SHP77 (cell line): ENCODE measurements at places on chromosomes 3 and 15.

DNA sequence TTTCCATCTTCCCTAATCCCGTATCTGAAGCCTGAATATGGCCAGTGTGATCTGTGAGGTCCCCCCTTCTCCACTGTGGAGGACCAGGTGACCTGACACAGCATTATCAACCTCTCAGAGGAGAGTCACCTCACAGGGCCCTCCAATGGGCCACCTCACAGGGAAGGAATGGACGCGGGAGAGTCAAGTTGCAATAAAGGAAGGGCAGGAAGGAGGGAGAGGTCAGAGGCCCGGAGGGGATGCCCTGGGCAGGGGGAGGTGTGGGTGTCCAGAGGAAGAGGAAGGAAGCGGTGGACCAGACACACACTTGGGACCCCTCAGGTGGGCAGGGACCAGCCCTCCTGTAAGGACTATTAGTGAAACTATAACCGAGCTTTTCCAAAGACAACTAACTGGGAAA, 14.6 kb upstream of the LRRC15 start:
- no peak for DNase-seq

GRCh38 chr3:192857260-192857661, 60.4 kb downstream of the MB21D2 start:
- no peak for DNase-seq

DNA sequence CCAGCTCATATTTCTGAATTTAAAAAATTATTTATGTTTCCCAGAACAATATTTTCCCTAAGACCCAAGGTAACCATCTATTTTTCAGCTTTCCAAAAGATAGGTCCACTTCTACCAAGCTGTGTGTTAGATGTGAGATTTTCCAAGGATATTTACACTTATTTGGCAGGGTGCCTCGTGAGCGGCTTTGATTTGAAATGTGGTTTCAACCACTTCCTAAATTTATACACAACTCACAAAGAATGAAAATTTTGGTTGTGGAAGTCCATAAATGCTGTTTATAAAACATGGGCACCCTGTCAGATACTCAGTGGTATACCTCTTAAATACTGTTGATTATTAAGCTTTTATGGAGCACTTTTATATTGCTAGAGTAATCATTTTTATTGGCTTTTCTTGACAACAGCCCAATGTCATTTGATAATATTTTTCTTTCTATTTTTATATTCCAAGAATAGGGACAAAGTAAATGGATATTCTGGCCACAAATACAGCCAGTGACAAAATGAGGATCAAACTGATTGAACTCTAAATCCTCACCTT, 57.6 kb downstream of the GAP43 start:
- no peak for DNase-seq

- no peak for DNase-seq
These were observed 69.1 kb downstream of the MB21D2 start for GRCh38 chr3:192848371-192849233.

DNA sequence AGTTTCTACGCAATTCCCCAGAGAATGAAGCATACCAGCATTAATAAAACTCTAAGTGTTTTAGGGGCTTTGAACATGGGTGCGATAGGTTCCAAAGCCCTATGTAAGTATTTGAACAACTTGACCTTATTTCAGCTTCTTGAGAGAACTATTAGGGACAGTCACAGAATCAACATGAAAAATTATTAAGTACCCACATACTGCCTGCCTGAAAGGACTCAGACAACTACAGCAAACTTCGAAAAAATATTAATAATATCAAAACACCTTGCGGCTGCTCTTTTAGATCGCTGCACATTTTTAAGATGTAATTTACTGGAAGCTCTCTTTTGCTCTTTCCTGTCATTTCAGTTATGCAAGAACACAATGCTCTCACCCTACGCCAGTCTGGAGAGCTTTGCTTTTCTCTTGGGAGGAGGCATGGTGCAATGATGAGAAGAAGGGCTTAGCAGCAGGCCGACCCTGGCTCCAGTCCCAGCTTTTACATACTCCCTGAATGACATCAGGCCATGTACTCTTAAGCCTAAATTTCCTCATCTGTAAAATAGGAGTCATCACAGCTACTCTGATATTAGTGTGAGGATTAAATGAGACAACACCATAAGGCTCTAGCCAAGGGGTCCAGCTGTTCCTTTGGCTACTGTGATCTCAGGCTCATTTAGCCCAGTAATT, 640.7 kb downstream of the FHIT start:
- no peak for DNase-seq

DNA sequence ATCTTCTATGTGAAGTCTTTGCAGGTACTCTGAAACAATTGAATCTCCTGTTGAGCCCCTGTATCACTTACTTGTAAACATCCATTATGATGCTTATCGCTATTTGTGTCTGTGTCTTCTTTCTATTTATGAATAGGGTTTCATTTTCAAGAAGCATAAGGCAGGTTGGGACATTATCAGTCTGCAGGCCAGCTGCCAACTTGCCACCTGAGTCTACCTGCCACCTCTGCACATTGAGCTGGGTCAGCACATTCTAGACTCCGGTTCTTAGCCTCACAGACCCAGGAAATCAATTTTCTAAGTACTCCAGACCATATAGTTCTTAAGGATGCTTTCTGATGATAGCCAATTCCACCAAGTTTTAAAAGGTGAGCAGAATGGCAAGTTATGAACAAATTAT, 105.7 kb upstream of the MCTP2 start:
- no peak for DNase-seq

GRCh38 chr3:66812136-66812535, 186.0 kb upstream of the KBTBD8 start:
- DNase-seq = no peak

- no peak for DNase-seq
These were observed 314.7 kb upstream of the ICE2 start for GRCh38 chr15:60793656-60794055.

DNA sequence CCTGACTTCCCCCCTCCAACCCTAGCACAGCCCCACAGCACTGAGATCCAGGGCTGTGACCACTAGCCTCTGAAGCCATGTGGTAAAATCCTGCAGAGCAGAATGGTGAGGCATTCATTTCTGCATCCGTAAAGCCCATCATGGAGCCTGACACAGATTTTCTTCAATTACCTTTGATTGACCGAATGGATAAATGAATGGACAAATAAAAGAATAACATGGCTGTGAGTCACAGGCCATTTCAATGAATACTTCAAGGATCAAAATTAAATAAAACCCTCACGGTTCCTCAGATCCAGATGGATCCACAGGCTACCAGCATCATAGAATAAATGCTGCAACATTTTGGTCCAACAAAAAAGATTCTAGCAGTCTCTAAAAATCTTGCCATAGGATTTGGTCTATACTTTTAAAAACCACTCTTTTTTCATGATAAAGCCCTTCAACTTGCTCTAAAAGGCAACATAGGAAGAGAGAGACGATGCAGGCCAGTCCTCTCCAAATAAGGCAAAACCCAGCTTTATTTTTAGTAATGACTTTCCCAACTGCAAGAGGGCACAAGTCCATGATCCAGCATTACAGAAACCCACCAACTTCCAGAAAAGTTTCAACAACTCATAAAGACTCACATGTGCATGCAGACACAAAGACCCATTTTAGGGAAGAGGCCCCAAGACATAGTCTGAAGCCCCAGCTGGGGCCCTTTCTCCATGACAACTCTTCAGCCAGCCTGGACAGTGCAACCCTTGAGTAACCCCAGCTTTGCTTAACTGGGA, 52.4 kb upstream of the MRPS22 start:
- DNase-seq = no peak

DNA sequence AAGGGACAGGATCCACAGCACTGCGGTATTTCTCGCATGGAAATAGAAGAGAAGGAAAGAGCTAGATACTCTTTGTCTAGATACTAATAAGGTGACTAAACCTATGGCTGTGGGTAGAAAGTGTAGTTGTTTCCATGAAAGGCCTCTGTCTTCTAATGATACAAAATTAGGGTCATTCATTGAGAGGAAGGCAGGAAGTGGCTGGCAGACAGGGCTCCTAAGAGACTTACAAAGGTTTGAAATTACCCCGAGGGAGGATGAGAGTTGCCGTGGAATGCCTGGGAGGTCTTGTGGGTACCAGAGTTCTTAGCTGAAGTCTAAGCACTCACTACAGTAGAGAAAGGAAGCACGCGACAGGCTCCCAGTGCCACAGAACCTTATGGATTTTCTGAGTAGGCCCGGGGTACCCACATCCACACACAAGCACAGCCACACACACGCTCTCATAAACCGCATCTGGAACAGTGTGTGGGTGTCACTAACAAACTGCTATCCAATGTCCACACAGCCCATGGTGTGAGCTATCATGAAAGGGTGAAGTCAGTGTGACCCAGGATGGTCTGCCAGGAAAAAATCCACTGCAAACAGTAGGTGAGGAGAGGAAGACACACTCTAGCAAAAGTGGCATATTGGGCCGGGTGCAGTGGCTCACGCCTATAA, 221.4 kb downstream of the FAM43A start:
- DNase-seq = no peak

GRCh38 chr15:76376029-76376428, 39.5 kb downstream of the ISL2 start:
- no peak for DNase-seq

GRCh38 chr15:83379579-83379959, 67.6 kb upstream of the SH3GL3 start:
- no peak for DNase-seq

DNA sequence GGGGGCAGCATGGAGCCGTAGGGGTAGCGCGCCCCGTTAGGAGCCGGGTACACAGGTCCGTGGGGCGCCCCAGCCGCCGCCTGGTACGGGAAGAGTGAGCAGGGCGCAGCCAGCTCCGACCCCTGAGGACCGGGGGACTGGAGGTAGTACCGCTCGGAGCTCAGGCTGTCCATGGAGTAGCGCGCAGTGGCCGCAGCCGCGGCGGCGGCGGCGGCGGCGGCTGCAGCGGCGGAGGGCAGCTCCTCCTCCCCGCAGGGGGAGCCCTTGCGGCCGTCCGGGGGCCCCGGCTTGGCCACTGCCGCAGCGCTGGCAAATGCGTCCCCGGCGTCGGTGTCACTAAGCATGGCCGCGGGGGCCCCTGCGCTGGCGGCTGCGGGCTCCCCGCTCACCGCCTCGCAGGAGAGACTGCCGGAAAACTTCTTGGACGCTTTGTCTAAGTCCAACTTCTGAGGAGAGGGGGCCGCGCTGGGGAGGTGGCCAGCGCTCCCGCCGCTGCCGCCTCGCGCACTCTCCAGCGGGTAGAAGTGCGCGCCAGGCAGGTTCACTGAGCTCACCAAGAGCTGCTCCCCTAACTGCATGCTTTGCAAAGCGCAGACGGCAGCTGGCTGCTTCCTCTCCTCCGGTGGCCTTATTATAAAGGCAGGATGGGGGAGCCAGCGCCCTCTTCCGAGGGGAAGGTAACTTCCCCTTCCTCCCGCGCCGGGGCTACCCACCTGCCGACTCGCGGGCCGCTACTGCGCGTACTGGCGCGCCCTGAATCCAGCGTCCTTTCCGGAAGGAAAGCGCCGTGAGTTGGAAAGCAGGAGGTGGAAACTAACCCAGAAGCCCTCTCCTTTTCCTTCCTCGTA, at the start of gene EOMES:
EOMES (minus strand) TSS at position 607 of the 848 bp plus-strand sequence; CDS start at position 578, 29 bp downstream.
- DNase-seq = no peak

- DNase-seq = no peak
These were observed 807.5 kb downstream of the IGSF11 start for GRCh38 chr3:118227191-118227590.

- peak; percentile 27 for DNase-seq
These were observed 773.1 kb upstream of the NR2F2 start for GRCh38 chr15:95557226-95558046.

DNA sequence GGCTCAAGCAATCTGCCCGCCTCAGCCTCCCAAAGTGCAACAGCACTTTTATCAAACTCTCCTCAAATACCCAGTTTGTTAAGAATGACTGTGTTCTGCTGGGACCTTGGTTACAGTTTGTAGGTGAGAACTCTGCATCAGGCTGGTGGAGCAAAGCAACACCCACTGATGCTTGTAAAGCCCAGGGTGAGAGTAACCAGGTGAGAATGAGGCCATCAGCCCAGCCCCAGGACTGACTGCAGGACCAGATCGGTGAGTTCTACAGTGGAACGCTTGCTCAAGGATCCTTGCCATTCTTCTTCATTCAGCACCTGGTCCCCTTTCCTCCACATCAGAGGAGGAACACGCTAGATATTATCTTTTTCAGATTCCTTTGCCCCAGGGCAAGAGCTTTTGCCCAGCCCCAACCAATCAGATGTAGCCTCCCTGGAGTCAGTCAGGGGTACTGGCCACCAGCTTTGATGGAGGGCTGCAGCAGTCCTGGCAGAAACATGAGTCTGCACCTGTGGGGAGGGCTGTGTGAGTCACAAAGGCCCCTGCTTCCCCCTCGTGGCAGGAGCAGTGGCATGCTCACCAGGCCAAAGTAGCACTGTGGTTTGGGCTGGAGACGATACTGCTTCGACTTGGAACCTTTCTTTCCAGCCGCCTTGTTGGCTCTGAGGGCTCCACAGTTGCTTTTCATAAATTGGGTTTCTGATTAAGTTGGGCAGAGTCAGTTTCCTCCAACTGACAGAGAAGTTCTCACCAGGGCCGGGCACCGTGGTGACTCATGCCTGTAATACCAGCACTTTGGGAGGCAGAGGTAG, 3.5 kb upstream of the SHISA5 start:
- peak; percentile 48 for DNase-seq

DNA sequence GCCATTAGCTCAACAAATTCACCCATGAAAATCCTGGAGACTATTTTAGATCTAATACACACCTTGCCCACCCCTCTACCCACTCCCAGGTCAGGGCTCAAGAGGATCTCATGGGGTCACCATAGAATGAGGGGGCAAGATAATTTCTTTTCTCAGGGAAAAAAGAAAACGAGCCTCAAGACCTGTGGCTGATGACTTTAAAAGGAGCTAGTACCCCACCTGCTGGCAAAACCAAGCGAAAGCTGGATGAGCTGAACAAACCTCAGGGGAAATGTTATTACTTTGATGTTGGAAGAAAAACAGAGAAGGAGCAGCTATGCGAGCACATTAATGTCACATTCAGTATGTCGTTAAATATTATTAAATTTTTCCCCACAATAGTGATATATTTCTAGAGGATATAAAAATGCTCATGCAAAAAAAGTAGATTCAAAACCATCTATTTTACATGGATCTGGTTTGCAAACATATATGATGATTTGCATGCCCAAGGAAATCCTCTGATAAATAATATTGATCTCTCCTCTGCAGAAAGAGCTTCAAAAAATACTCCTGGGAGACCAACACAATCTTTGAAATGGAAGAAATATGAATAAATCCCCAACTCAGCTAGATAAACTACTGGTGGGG, 37.7 kb downstream of the PLD1 start:
- DNase-seq = peak; percentile 52

- no peak for DNase-seq
These were observed 4.8 kb downstream of the GCNT3 start for GRCh38 chr15:59616379-59616778.

DNA sequence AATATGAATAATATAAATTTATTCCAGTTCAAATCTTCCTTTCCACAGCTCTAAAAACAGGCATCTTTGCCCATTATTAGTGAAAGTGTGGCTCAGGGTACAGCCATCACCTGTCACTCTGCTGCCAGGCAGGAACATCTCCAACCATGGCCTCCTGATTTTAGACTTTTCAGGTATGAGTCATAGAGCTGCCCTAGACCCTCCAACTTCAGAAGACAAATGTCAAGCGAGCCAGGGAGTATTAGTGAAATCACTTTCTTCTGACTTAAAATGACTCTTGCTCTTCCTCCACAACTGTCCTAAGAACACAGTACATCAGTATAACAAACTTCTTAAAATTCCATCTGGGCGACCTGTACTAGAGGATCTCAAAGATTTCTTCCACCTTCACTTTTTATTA, 78.1 kb upstream of the AKAP13 start:
- no peak for DNase-seq

- no peak for DNase-seq
These were observed 43.8 kb upstream of the SCAANT1 start for GRCh38 chr3:63955830-63956545.

- no peak for DNase-seq
These were observed 15.0 kb downstream of the STIMATE start for GRCh38 chr3:52882377-52882776.

- no peak for DNase-seq
These were observed 126.4 kb upstream of the FAM3D start for GRCh38 chr3:58792921-58793451.
